ENCODE measurements at places on chromosomes 6 and 20.

GRCh38 chr6:165701564-165702354, 38.7 kb upstream of the PDE10A start:
- no peak for DNase-seq

GRCh38 chr20:57262784-57263609, 3.4 kb downstream of the BMP7 start:
- no peak for DNase-seq

GRCh38 chr20:60331688-60332300, 373.6 kb downstream of the CDH26 start:
- DNase-seq: no peak

- no peak for DNase-seq
Observed at GRCh38 chr6:55827818-55828522, 47.4 kb downstream of the BMP5 start.

GRCh38 chr6:45590226-45590625, 212.5 kb upstream of the SUPT3H start:
- DNase-seq: no peak

DNA sequence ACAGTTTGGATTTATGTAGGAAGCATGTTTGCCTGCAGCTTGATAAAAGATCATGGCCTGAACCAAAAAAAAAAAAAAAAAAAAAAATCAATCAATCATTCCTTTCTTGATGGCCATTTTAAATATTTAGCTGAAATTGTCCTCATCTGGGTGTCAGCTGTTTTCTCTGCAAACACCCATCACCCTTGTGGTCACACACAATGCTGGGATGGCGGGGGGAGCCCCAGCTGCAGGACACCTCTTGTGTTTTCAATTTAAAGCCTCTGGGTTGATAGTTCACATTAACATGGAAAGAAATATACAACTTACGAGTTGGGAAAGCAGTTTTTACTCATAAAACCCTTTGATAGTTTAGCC, 160.4 kb downstream of the ZFP64 start:
- DNase-seq: no peak

GRCh38 chr6:96007663-96008062, 8.1 kb upstream of the FUT9 start:
- DNase-seq: no peak

GRCh38 chr6:152858141-152858540, 107.5 kb downstream of the VIP start:
- no peak for DNase-seq

DNA sequence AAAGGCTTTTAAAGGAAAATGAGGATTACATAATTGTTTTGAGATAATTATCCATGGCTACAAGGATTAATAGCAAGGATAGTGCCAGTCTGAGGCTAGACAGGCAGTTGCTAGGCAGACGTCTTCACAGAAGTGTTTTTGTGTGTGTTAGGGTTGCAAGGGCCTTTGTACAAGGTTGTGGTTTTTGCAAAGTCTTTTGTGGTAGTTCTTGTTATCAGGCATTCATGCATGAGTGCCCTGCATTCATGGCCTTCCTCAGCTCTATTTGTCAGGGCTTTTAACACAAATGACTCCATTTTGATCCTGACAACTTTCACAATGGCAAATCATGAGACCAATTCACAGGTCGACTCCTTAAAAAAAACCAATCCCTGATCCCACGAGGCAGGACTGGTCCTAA, 68.1 kb upstream of the TXNDC5 start:
- DNase-seq: no peak

GRCh38 chr20:17681726-17682102, 328 bp downstream of the RRBP1 start:
- DNase-seq: no peak

DNA sequence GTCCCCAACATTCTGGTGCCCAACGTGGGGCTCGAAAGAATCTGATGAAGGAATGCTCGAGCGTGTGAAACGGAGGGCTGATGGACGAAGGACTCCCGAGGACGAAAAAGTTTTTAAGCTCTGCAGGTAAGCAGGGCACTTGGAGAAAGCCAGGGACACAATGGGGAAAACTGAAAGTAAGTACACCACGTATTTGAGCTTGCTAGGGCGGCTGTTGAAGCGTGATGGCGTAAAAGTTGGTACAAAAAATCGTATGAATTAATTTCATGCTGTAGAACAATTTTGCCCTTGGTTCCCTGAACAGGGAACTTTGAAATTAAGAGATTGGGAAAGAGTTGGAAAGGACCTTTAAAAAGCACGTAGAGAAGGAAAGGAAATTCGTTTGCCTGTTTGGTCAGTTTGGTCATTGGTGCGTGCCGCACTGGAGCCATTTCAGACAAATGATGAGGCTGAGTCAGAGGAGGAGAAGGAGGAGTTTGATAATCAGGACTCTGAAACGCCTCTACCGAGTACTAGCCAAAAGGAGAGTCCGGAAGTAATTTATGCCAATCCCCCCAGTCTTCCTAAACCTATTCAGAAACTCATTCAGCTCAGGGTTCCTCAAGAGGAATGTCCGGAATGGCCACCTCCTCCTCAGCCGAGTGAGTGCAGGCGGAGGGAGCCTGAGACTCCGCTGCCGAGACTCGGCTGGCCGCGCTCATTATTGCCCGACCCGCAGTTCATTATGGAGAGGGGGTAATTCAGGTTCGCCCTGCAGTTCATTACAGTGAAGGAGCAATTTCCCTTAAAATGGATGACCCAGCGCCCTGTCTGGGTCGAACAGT, 59.2 kb upstream of the PRSS16 start:
- DNase-seq: no peak

- no peak for DNase-seq
Observed at GRCh38 chr6:108937170-108937569, 88.9 kb downstream of the ARMC2 start.

GRCh38 chr6:75493400-75494064, at the start of gene FILIP1:
TSS of gene FILIP1 (minus strand) at chr6:75493800. CDS start at chr6:75414972, 78,828 bp downstream.
- DNase-seq: no peak

DNA sequence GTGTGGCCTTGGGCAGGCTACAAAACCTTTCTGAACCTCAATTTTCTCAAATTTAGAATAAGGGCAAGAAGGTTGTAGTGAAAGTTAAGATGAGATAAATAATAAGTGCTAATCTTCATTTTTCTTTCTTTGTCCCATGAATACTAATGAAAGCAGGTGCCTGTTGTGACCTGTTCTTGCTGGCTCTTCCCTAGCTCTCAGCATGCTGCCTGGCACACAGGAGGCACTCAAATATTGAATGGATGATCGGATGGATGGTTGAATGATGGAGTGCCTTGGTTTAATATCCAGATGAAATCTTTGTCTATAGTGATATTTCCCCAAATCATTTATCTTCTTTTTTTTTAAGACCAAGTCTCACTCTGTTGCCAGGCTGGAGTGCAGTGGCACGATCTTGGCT, 15.0 kb downstream of the PBOV1 start:
- DNase-seq: no peak

GRCh38 chr20:8254911-8255582, 123.0 kb downstream of the PLCB1 start:
- no peak for DNase-seq

DNA sequence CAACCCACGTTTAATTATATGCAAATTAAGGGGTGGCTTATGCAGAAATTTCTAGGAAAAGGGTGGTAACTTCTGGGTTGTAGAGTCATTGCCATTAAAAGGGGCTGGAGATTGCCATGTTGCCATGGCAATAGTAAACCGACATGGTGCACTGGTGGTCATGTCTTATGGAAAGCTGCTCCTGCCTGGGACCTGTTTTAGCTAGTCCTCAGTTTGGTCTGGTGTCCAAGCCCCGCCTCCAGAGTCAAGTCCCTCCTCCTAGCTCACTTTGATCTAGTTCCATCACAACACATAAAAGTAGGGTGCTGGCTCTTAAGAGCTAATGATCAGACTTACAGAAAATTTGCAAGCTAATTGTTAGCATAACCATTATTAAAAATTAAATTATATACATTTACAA, 5.3 kb downstream of the SLC22A2 start:
- no peak for DNase-seq

GRCh38 chr20:33814238-33814712, 3.1 kb downstream of the CHMP4B start:
- no peak for DNase-seq

DNA sequence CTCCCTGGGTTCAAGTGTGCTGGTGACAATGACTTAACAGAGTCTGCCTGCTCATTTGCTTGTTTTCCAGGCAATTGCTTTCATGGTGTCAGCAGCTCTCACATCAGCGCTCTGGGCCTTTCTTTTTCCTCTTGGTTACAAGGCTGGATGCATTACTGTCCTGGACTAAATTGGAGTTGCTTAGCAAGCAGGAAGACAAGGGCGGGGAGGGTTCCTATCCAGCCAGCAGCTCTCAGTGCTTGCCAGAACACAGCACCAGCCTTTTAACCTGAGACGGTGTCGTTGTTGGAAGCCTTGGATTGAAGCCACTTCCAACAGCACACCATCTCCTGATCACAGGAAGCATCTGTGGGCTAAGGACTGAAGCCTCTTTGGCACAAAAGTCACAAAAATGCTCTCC, 606.9 kb downstream of the CDH26 start:
- DNase-seq: no peak

DNA sequence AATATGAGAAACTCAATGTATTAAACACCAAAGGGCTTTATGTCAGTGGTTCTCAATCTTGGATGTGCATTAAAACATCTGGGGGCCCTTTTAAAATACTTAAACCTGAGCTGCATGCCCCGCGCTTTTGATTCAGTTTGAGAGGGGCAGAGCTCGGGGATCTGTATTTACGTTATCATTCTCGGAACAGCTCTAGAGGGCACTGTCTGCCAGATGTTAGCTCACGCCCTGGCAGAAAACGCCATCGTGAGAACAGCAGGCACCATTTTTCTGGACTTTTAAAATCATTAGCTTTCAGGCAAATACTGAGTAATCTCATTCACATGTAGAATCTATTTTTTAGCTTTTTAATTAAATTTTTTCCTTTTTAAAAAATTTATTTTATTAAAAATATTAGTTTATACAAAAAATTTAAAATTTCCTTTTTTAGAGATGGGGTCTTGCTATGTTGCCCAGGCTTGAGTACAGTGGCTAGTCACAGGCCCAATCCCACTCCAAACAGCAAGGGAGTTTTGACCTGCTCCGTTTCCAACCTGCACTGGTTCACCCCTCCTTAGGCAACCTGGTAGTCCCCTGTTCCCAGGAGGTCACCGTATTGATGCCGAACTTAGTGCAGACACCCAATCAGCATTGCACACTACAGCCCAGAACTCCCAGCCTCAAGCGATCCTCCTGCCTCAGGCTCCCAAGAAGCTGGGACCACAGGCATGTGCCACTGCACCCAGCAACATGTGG, 30.0 kb upstream of the ZNF133 start:
- DNase-seq: no peak

- no peak for DNase-seq
Observed at GRCh38 chr20:19122395-19122794, 90.0 kb upstream of the SLC24A3 start.

- no peak for DNase-seq
Observed at GRCh38 chr6:3777730-3778461, 26.4 kb upstream of the PXDC1 start.

GRCh38 chr20:39150501-39150900, 188.4 kb downstream of the DHX35 start:
- DNase-seq: no peak

- DNase-seq: no peak
Observed at GRCh38 chr20:51190783-51191180, 167.9 kb upstream of the KCNG1 start.

DNA sequence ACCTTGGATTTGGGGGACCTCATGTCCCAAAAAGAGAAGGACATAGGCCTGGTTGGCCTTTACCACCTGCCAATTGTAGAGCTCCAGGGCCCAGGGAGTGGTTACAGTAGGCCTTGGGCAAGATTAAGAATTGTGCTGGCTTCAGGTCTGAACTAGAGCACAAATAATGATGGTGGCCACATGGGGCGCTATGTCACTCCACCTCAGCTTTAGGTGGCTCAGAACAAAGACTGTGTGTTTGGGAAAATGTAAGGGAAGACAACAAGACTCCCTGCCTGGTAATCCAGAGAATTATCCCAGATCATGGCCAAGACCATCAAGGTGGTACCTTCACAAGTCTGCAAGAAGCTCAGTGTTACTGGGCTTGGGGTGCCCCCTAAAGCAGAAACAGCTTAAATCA, 224.9 kb upstream of the OPRM1 start:
- no peak for DNase-seq

DNA sequence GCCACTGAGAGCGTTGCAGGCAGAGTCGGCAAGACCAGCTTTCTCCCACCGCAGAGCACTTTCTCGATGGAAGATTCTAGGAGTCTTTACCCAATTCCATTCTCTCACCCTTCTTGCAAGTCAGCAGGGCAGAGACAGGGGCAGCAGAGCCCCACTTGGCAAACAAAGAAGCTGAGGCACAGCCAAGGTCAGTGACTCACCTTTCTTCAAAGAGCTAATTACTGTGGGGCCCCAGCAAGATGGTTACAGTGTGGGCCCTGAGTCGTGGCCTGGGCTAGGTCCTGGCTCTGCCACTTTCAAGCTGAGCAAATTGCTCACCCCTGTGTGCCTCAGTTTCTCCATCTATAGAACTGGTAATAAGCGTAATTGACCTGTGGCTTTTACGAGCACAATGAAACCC, 277.0 kb downstream of the PREX1 start:
- no peak for DNase-seq

GRCh38 chr20:18585134-18585533, 2.7 kb upstream of the DTD1 start:
- DNase-seq: no peak

DNA sequence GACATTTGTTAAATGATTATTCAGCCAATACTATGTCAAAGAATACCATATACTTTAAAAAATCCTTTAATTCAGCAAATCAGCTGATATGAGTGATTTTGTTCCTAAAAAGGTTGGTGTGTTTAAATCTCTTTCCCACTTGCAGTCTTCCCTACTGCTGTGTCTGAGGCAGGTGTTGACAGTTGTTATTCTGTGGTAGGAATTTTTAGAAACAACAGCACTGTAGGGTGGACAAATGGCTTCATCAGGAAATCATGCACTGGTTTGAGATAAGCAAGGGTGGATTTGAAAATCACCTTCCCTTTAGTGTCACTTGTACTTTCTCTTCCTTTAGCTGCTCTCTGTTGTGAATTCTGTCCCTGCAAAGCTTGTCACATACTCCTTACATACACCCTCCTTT, 213.7 kb upstream of the SGK1 start:
- DNase-seq: no peak

GRCh38 chr6:54695815-54696214, 150.8 kb upstream of the FAM83B start:
- no peak for DNase-seq

DNA sequence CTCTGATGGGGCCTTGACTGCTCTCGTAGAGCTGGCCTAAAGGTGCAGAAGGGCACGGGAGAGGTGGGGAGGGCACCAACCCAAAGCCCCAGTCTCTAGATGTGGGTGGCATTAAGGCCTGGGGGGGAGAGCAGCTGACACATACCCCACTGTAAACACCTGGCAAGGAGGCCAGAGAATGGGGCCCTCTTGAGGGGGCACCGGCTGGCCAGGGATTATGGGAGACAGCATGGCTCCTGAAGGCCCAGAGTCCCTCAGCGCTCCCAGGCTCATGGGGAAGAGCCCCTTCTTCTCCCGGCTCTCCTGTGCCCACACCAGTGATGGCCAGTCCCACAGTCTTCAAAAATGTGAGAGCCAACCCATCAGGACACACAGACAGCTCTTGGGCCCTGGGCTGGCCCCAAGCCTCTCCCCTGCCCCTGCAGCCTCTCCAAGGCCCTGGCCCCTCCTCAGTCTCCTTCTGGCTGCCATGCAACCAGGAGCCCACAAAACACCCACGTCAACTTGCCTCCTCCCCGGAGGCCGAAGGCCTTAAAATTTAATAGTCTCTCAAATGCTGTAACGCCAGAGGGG, 58.2 kb upstream of the FOXP4 start:
- no peak for DNase-seq
